ENCODE measurements at places on chromosomes 6 and 20. TPM values are rescaled to one million over a fixed set of nuclear protein-coding genes. Genes with fewer than 3 reads are reported as not detected.

Gene OCSTAMP
- total RNA-seq = not detected

Gene RIPOR3
- total RNA-seq = not detected

DNA sequence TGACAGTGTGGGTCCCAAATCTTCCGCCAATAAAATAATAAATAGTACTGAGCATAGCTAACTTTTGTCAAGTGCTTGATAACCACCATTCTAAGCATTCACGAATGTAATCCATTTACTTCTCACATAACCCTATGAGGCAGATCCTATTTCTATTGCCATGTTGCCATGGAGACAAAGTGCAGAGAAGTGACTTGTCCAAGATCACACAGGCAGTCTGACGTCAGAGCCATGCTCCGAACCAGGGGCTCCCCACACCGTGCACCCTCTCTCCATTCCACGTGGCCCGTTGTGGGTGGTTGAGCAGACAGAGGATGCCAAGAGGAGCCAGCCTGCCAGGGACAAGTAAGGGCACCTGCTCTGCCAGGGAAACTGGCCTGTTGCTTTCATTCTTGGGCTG is 38.9 kb downstream of the CDH22 start:
- no peak for DNase-seq

GRCh38 chr6:163380216-163380615 is 34.3 kb upstream of the QKI start:
- no peak for DNase-seq

- peak; percentile 40 for DNase-seq
Measured at GRCh38 chr6:49252901-49253300, 210.2 kb downstream of the MMUT start.

GRCh38 chr6:42782689-42783176 is 881 bp downstream of the BICRAL start:
- DNase-seq = peak; percentile 78
